Lower lobe of right lung (tissue), 2 donors: ENCODE measurements at places on chromosomes 11 and 22.

DNA sequence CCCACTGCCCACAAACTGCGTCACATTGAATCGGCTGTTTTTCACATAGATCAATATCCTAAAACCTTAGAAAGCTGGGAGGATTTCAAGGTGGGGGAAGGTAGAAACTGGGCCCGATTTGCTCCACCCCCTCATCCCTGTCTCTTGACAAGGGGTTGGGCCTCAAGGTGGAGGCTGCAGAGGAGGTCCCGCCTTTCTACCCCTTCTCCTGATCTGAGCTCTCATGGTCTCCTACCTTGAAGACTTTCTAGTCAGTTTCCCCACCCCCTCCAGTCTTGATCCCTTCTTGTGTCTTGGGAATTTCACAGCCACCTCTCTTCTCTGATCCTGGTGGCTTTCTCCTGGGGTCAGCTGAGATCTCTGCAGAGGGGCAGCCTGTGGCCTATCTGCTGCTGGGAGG is 4.5 kb upstream of the STARD10 start:
- DNase-seq = no peak

GRCh38 chr11:34339149-34340064 is 18.4 kb downstream of the ABTB2 start:
- peak; percentile 54 for DNase-seq

DNA sequence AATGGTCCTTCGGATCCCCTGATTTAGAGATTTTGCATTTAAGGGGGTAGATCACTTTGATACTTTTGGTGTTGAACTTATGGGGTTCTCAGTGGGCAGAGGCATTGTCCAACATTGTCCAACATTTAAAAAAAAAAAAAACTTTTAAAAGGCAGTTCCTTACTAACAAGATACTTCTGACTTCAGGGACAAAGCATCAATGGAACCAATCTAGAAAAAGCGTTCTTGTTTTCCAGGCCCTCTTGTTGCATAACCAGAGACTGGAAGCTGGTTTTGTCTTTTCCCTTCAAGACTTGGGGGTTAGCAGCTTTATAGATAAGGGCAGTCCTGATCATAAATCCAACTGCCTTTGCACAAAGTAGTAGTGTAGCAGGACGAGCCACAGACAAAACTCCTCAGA is 40.4 kb downstream of the ACER3 start:
- DNase-seq = no peak

DNA sequence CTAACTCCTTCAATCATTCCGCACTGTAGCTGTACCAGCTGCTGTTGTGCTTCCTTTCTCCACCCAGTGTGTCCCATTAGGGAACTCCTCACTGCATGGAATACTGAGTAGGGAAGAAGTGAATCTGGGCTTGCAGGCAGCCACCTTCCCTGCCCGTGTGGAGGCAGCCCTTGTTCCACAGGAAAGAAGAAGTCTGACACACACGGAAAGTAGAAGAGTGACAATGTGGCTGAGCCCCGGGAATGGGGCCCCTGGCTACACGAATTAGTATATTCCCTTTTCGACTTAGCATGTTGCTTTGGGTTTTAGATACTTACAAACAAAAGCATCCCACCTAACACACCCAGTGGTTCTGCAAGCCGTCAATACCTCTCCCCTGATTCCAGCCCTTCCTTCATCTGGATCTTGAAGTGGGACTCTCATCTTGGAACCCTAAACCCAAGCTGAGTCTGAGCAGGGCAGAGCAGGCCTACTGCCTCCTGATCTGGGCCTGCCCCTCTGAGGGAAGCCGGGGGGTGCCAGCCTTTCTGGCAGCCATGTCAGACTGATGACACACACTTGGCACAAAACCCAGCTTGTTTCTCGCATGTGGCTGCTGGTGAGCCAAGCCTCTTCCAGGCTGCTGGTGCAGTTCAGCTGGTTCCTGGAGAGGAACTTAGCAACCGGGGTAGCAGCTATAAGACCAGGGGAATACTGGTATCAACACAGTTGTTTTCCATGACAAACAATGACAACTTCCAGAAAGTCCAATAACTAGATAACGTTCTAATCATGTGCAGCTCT is 71.6 kb downstream of the C11orf58 start:
- no peak for DNase-seq

GRCh38 chr11:19409307-19409706 is 168.6 kb upstream of the E2F8 start:
- no peak for DNase-seq

DNA sequence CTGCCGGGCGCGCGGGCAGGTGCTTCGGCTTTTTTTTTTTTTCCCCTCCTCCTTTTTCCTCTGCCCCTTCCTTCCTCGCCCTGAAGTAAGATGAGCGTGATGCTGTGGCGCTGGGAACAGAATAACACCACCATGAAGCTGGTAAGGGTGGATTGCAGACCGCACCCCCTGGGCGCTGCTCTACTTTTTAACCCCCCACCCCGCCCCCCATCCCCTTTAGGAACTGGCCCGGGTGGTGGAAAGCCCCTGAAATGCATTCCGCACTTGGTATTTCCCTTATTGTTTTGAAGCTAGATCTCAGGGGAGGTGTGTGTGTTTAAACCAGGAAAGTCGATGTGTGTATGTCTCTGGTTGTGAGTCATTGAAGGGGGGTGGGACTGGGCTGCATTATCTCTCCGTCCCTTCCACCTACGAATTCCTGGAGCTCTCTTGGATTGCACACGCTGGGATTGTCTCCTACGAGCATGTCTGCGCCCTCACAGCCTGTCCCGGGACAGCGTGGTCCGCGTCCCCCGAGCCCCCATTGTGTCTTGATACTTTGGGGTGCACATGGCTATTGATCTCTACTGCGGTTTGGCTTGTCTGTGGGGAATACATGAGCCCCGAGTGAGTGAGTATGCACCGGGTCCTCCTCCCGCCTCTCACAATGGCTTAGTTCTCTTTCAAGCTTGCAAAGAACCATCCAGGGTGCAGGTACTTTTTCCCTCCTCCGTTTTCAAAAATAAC is 64.9 kb downstream of the NAV2 start:
- DNase-seq = no peak

GRCh38 chr11:67504005-67504949 is 886 bp downstream of the PITPNM1 start:
- no peak for DNase-seq

DNA sequence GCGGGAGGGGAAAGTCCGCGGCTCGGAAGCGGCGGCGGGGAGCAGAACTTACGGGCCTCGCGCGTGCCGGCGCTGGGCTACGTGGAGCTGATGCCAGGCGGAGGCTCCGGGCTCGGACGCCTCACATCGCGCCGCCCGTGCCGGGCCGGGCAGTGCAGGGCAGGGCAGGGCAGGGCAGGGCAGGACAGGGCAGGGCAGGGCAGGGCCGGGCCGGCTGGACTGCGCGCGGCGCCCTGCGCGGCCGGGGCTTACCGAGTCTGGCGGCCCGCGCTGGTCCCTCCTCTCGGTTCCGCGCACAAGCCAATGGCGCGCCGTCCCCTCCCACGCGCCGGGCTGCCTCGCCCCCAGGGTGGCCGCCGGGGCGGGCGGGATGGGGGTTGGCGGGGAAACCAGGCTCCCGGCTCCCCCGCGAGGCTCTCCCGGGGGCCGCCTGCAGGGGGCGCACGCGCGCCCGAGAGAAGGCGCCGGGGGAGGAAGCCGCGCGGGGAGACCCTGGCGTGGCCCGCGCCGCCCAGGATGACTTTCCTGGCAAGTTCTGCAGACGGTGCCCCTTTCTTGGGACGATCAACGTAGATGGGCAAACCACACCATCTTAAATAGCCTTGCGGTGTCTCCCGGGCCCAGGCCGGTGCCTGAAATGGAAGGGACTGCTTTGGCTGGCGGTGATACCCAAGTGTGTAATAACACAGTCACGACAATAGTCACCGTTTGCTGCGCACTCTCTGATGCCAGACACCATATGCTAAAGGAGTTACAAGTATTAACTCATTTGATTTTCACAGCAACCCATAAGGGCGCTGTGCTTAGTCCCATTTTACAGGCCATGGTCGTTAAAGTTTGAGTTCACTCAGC is at the start of gene TP53I11:
Gene TP53I11 (minus strand): TSS at position 259 of the 852 bp plus-strand sequence. CDS start 12,548 bp downstream, outside the sequence.
- peak; percentile 91 for DNase-seq

GRCh38 chr11:97110376-97110775 is 720.6 kb downstream of the JRKL start:
- DNase-seq = no peak

DNA sequence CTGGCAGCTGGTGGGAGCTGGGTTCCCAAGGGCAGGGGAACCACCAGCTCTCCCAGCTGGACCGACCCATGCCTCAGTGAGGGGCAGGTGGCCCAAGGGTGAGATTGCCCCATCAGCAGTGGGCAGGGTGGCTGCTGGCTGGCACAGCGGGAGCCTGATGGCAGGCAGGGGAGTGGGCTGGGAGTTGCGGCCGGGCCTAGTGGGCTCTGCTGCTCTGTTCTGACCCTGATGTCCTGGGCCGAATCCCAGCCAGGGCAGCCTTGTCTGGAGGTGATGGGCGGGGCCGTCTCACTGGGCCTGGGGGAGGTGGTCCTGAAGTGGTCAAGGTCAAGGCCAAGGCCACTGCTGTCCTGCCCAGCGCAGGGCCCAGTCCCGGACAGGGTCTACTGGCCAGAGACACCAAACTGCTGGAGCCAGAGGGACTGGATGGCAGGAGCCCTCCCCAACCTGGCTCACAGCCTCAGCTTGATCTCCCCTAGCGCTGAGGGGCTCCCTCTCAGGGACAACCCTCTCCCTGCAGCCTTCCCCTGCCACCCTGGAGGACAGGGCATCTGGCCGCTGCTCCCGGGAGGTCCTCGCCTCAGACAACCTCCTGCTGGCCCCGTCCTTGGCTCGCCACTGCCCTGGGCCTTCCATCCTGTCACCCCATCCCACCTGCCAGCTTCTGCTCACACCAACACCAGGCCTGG is 26.5 kb upstream of the PPARA start:
- no peak for DNase-seq

- DNase-seq = no peak
Observed at GRCh38 chr22:23514322-23515038, 65.6 kb downstream of the IGLL1 start.

- DNase-seq = no peak
Observed at GRCh38 chr11:6828103-6828502, 17.4 kb upstream of the OR10A5 start.

DNA sequence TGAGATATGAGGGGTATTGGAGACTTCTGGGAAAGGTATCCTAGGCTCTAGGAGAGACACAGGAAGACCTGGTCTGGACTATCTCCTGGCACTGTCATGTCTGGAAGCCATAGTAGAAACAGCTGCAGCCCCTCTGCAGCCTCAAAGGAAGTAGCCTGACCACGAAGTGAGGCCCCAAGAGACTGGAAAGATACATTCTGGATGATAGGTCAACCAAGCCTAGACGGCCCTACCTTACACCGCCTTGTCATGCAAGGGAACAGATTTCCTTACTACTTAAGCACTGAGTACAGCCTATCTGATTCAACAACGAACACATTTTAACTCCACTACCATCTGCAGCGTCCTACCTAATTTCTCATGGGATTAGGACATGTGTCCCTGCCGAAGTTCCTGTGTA is 31.1 kb downstream of the UQCR10 start:
- no peak for DNase-seq

- DNase-seq = no peak
Observed at GRCh38 chr11:64918017-64918416, 1.0 kb upstream of the ATG2A start.

DNA sequence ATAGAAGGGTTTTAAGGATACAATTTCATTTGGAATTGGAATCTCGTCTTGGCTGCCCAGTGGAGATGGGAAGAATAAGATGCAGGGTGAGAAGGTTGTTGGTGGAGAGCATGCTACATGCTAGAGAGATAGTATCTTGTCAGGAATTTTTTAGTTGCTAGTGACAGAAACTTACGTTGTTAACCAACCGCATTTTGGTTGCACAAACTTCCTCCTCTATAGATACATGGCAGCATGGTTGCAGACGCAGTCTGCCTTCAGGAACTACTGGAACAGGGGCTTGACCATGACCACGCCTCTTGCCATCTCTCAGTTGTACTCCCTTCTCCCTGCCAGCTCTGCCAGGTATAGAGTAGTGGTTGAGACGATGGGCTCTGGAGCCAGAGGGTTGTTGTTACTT is 13.5 kb upstream of the CCDC90B start:
- no peak for DNase-seq

GRCh38 chr11:37313266-37313665 is 715.2 kb upstream of the RAG2 start:
- no peak for DNase-seq

DNA sequence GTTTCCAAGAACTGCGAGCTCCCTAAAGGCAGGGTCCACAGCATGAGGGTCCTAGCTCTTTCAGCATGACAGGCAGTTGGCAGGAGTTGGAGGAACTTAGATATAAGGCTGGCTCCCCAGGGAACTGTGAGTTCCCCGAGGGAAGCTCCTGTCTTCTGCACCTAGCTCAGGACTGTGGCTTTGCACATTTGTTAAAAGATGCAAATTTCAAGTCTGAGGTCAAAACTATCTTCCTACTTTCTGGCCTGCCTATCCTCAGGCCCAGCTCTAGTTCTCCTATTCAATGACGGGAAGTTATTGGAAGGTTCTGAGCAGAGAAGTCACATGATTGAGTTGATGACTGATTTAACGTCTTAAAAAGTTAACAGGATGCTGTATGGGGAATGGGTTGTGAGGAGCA is 11.7 kb upstream of the UCP3 start:
- DNase-seq = no peak

- no peak for DNase-seq
Observed at GRCh38 chr11:10638316-10638925, 55.1 kb downstream of the IRAG1 start.

DNA sequence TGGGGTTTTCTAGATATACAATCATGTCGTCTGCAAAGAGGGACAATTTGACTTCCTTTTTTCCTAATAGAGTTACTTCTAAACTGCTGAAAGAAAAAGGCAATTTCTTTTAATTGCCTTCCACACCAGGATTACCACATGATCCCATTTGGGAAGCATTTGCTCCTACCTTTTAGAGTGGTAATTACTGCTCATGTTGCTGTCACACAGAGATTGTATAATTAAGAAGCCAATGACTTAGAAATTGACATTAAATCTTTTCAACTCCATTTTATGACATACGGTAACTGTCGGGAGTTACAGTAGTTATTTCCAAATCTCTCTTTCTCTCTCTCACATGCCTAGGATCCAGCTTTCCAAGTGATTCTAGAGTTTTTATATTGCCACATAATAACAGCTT is 17.8 kb upstream of the RAG2 start:
- DNase-seq = no peak

DNA sequence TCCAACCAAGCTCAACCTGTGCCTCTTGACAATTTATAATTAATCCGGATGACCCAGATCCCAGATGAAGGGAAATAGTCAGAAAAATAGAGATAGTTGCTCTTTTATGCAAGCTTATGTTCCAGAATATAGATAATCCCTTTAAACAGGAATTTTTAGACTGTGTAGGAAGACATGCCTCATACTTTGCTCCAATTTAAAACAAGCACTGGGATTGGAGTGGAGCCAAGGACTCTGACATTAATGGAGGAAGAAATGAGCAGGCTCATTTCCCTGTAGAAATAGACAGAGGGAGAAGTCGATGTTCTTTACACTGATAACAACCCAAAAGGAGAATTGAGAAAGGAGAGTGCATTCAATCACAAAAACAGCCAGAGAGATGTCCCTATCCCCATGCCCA is 70.1 kb upstream of the LRRC55 start:
- DNase-seq = no peak

DNA sequence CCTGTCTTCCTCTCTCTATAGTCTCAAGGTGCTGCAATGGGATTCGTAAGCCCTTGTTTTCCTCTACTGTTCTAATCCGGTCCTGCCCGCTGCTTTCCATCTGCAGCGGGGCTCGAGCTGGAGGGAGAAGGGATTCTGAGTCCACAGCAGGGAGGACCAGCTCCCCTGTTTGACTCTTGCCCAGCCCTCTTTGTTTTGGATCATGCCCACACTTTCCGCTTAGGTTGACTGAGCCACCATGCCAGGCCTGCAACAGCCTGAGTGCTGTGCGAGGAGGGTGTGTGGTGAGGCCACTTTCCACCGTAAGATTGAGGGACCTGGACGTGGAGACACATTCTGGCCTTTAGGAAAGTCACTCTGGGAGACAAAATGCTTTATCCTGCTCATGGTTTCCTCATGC is 58.3 kb downstream of the CEP164 start:
- DNase-seq = no peak
